NCI-H82 (cell line): ENCODE measurements at places on chromosomes 12 and 14.

DNA sequence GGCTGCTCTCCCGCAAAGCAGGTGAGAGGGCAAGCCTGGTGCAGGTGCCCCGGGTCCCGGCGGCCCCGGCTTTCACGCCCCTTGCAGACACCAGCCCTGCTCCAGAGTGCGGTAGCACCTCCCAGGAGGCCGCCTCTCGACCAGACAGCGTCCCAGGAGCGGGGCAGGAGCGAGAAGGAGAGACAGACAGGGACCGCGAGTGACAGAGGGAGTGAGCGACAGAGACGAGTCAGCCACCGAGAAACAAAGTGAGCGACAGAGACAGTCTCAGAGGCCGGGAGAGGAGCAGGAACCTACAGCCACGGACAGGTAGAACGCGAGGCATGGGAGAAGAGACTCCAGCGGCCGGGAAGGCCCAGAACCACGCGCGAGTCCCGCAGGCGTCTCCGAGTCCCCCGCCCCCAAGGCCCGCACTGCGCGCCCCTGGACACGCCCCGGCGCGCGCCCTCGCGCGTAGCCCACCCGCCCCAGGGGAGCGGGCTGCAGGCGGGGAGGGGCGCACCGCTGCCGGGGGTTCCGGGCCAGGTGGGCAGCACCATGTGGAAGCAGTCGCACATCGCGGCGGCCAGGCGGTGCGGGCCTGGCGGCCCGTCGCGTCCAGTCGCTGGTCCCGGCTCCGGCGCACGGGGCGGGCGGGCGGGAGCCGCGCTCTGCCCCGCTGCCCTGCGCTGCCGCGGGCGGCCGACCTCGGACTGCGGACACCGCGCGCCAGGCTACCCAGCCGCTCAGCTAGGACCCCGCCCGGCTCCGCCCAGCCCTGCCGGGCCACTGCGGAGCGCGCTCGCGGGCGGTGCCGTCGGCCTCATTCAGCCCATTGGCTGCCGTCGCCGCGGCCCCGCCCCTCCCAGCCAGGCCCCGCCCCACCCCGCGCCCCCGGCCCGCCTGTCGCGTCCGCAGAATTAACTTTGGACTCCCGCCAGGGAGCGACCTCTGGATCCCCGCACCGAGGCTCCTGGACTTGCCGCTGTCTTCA is at the start of gene AHNAK2:
Gene AHNAK2 (minus strand): TSS at position 694 of the 973 bp plus-strand sequence. CDS start 137 bp downstream, at position 557.
- peak; percentile 89 for DNase-seq

GRCh38 chr12:109613649-109614455 is 40.3 kb downstream of the MVK start:
- DNase-seq, result no peak

DNA sequence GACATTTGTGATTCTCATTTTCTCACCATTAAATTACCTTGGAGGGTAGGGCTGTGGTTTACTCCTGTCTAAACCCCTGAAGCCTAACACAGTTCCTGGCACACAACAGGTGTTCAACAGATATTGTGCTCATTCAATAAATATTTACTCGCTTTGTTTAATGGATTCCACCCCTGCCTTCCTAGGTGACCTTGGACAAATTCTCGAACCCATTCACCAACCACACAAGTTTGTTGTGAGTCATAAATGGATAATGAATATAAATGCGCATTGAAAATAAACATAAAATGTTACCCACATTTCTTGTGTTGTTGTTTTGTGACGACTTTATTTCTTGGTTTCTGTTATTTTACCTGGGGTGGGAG is 362 bp upstream of the TSFM start:
- no peak for DNase-seq

- no peak for DNase-seq
These were observed 23.7 kb downstream of the CEP170B start for GRCh38 chr14:104888489-104889374.

GRCh38 chr14:93329965-93330608 is 2.7 kb downstream of the BTBD7 start:
- no peak for DNase-seq

DNA sequence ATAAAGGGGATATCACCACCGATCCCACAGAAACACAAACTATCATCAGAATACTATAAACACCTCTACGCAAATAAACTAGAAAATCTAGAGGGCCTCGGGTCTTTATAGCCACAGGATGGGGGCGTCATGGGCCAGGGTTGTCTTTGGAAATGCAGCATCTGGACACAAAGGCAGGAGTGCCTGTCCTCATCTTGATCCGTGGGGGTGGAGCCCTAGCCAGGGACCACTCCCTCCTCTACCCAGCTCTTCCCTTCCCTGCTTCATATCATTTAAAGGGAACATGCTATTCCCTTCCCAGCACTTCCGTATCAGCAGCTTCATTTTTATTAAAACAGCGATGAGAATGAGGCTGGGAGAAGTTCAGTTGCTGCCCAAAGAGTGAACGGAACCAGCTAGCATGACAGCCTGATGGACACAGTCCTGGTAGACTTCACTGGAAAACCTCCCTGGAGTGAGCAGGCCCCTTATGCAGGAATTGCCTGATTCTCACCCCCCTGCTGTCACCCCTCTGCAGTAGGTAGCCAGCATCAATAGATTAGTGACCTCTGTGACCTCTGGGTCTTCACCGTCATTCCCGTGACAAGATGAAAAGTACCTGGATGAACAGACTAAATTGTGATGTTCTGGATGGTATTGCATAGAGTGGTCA is 251.4 kb upstream of the RGS6 start:
- peak; percentile 6 for DNase-seq

DNA sequence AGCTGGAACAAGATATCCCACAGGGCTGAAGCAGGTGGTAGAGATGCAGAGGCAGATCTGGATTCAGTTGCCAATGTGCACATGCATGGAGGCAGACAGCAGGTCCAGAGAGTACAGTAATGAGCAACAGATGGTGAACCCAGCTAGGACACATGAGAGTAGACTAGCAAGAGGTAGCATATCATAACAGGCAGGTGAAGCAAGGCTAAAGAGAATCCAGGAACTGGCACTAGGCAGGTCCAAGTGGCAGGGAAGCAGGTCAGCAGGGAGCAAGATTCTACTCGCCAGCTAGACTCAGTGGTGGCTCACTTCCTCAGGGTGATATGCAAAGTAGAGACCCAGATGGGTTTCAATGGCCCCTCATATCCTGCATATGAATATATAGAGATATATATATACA is 15.3 kb upstream of the MYF6 start:
- peak; percentile 73 for DNase-seq

GRCh38 chr12:5034603-5035002 is 9.1 kb upstream of the KCNA5 start:
- DNase-seq, result no peak

- DNase-seq, result peak; percentile 0
These were observed 1168.5 kb upstream of the FLRT2 start for GRCh38 chr14:84361476-84361875.

GRCh38 chr12:7289743-7290142 is 14.1 kb upstream of the ACSM4 start:
- DNase-seq, result peak; percentile 23

GRCh38 chr12:2752676-2753371 is 41.9 kb upstream of the FKBP4 start:
- peak; percentile 27 for DNase-seq

DNA sequence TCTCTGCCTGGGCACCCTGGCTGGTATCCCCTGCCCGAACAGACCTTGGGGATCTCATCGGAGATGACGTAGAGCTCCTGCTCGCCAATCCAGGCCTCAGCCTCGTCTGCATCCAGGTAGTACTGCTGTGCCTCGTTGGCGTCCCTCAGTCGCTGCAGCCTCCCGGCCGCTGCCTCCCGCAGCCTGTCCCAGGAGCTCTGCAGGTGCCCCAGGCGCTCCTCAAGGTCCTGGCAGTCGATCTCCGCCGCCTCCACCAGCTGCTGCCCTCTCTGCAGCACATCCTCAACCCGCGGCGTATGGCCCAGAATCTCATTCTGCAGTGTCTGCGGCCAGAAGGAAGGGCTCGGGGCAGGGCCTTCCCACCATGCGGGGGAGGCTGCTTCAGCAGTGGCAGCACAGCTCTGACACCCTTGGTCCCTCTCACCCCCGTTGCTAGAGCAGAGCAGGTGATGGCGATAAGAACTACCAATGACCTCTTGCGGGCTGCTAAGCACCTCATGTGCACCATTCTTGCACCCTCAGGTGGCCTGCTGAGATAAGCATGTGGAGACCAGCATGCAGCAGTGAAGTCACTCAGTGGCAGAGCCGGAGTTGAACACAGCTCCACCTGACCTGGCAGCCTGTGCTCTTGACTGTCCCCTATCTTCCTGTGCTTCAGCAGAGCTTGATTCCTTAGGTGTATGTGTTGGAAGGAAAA is 71.0 kb downstream of the PLEKHG3 start:
- no peak for DNase-seq

GRCh38 chr12:83559650-83560049 is 872.9 kb downstream of the TMTC2 start:
- no peak for DNase-seq

GRCh38 chr12:96687719-96688118 is 198.3 kb downstream of the CFAP54 start:
- DNase-seq, result no peak

DNA sequence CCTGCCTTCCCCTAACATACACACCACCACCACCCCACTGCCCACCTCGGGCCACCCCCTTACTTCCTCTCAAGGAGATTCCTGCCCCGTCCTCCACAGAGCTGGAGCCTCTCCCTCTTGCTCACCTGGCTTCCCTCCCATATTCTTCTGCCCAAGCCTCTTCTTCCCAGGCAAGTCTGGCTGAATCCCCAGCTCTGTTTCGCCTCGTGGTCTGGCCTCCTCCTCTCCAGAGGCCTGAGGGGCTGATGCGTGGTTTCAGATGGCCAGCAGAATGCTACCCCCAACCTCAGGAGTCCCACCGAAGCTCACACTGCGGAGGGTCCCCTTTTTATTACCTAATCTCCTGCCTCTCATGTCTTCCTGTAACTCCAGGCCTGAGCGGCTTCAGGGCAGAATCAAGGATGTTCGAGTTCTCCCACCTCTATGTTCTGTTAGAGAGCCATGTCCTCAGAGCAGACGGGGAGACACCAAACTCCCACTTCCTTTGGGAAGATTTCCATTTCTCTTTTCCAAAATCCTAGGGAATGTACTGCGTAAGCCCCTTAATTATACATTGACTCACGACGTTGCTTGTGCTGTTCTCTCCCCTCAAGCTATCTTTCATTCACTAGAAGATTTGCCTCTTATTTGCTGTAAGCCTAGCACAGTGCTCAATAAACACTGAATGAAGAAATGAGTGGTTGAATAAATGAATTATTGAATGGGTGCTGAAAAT is 33.9 kb upstream of the LTBP2 start:
- DNase-seq, result no peak

DNA sequence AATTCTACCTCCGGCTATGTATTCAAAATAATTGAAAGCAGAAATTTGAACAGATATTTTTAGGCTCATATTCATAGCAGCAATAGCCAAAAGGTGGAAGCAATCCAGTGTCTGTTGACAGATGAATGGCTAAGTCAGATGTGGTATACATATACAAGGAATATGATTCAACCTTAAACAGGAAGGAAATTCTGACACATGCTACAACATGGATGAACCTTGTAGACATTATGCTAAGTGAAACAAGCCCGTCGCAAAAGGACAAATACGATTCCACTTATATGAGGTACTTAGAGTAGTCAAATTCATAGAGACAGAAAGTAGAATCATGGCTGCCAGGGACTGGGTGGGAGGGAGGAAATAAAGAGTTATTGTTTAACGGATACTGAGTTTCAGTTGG is 331.6 kb downstream of the PCNX1 start:
- DNase-seq, result no peak

DNA sequence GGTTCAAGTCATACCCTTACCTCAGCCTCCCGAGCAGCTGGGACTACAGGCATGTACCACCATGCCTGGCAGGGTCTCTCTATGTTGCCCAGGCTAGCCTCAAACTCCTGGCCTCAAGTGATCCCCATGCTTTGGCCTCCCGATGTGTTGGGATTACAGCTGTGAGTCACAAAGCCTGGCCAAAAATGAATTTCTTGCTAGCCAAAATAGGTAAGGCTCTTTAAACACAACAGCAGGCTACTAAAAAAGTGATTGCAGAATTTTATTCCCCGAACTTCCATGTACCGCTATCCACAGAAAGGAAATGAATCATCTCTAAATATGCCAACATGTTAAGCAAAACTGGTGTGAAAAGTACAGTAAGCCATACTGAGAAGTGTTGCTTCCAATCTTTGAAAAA is 50.6 kb downstream of the WDHD1 start:
- DNase-seq, result no peak

DNA sequence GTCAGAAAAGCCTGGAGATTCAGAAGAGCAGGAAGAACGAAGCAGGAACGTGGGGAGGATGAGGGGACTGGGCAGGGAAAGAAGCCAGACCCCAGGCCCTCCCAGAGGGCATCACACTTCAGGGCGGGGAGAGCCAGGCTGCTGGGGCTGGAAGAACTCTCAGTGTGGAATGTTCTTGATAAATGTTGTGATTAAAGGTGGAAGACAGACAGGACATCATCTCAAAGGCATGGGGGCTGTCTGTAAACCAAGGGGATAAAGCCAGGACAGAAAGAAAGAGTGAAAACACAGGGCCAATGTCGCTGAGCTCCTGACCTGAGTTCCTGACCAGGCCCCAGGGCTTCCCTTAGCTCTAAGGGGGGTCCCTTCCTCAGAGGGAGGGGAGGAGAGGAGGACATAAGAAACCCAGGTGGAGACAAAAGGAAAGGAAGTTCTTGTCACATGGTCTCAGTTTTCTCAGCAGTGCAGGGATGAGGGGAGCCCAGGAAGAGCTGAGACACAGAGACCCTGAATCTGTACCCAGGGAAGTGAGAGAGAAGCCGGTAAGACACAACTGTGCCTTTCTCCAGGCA is 56.3 kb downstream of the SETD3 start:
- peak; percentile 20 for DNase-seq

DNA sequence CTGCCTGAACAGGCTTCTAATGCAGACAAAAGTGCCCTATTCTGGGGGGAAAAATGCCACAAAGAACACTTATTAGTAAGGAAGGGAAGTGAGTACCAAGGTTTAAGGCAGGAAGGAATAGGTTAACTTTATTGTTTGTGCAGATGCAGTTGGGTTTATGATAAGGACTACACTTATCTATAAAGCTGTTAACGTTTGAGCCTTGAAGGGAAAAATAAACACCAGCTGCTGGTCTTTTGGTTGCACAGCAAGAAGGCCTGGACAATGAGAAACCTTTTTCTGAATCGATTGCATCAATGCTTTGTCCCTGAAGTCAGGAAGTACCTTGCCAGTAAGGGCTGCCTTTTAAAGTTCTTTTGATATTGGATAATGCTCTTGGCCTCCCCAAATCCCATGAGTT is 407.8 kb downstream of the ATP23 start:
- peak; percentile 22 for DNase-seq

DNA sequence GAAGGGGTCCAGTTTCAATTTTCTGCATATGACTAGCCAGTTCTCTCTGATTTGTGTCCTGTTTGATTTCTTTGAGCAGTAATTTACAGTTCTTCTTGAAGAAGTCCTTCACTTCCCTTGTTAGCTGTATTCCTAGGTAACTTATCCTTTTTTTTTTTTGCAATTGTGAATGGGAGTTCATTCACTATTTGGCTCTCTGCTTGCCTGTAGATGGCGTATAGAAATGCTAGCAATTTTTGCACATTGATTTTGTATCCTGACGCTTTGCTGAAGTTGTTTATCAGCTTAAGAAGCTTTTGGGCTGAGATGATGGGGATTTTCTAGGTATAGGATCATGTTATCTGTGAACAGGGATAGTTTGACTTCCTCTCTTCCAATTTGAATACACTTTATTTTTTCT is 77.6 kb upstream of the NID2 start:
- DNase-seq, result no peak

- no peak for DNase-seq
These were observed 28.5 kb upstream of the MYBPC1 start for GRCh38 chr12:101566318-101566717.
